ENCODE measurements at places on chromosomes 12 and 14.

DNA sequence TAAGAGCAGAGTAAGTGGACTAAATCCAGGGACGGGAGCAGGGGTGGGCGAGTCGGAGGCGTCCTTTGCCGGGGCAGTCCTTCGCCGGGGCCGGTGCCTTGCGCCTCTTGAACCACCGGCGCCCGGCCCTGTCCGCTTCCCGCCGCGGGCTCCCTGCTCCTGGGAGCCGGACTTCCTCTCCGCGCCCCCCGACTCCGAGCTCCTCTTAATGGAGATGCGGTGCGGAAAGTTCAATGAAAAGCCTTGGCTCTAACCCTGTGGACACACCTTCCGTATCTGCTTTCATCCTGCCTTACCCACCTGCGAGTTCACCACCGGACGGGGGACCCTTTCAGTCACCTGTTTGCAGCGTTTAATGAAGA, 412 bp downstream of the FGFR1OP2 start:
- peak overlapping the region; percentile 99 for H3K27ac ChIP-seq
- peaks cover 34% of the 10 kb centered on the region for H3K4me1 ChIP-seq
- no peak for DNase-seq
- H3K4me3 ChIP-seq = peak overlapping the region; percentile 85

GRCh38 chr12:117025481-117026151, 73.6 kb downstream of the TESC start:
- peaks cover 13% of the 10 kb centered on the region for H3K4me1 ChIP-seq
- H3K36me3 ChIP-seq = no peaks in the 10 kb centered on the region
- peak; percentile 83 for DNase-seq
- no peaks in the 10 kb centered on the region for H3K27me3 ChIP-seq

DNA sequence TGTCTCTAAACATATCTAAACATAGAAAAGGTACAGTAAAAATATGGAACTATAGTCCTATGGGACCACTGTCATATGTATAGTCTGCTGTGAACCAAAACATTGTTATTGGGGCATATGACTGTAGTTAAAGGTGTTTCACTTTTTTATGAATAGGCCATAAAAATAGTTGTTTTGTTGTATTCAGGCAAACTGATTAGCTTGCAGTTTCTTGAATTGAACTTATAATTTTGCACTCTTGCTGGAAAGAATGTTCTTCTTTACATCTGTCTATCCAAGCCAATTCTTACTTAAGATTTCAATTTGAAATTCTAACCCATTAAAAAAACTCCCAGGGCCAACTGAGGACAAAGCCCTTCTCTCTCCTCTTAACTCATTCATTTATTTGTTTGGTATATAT, 234.1 kb downstream of the NOVA1 start:
- no peak for DNase-seq
- H3K27me3 ChIP-seq = no peaks in the 10 kb centered on the region
- H3K4me3 ChIP-seq = no peak overlapping the region
- H3K27ac ChIP-seq = no peak overlapping the region
- H3K36me3 ChIP-seq = no peaks in the 10 kb centered on the region
- no peaks in the 10 kb centered on the region for H3K4me1 ChIP-seq

DNA sequence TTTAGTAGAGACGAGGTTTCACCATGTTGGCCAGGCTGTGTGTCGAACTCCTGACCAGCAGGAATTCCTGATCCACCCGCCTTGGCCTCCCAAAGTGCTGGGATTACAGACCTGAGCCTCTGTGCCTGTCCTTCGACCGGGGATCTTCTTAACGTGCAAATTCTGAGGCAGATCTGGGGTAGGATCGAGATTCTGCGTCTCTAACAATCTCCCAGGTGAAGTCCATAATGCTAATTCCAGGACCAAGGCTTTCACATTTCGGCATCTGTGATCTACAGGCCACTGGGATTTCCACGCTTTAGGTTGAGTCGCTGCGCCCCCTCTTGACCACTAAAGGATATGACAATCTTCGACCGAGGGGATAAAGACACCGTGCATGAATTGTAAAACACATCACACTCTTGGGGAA, 24.8 kb downstream of the FOS start:
- H3K36me3 ChIP-seq = no peaks in the 10 kb centered on the region
- no peak overlapping the region for H3K4me3 ChIP-seq
- DNase-seq = peak; percentile 81
- peaks cover 22% of the 10 kb centered on the region for H3K4me1 ChIP-seq
- no peak overlapping the region for H3K27ac ChIP-seq

GRCh38 chr14:35534873-35535482, 1.0 kb downstream of the INSM2 start:
- H3K36me3 ChIP-seq = no peaks in the 10 kb centered on the region
- H3K4me3 ChIP-seq = peak overlapping the region; percentile 55
- DNase-seq = peak; percentile 74
- H3K27me3 ChIP-seq = no peaks in the 10 kb centered on the region
- H3K4me1 ChIP-seq = peaks cover 17% of the 10 kb centered on the region
- H3K27ac ChIP-seq = no peak overlapping the region

GRCh38 chr14:24309538-24310264, at the start of gene LTB4R2:
Gene LTB4R2, plus strand, starts transcription at chr14:24310140. Its CDS starts 525 bp downstream, at chr14:24310665.
- no peaks in the 10 kb centered on the region for H3K36me3 ChIP-seq
- peaks cover 15% of the 10 kb centered on the region for H3K4me1 ChIP-seq
- H3K4me3 ChIP-seq = peak within 1 kb of the TSS; percentile 55
- no peak for DNase-seq
- H3K27ac ChIP-seq = peak within 1 kb of the TSS; percentile 57

DNA sequence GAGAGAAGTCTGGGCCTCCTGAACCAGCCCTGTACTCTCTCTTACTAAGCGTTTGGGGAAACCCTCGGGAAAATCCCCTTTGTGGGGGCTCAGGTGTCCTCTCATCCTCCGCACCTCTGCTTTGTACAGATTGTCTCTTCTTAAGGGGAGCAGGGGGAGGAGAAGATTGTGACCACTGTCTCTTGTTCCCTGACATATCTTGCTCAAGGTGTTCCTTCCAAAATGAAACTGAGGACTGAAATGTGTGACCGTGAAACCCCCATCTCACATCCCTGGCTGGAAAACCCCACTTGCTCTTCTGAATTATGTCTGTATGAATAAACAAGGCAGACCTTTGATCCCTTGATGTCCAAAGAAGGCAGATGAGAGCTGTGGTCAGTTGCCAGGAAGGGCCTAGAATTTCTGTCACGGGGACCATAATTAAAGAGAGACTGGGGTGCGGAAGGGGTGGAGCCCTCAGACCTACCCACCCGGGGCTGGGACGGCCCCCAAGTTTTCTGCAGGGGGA, 369.8 kb downstream of the AACS start:
- H3K27me3 ChIP-seq = no peaks in the 10 kb centered on the region
- no peak overlapping the region for H3K4me3 ChIP-seq
- H3K27ac ChIP-seq = no peak overlapping the region
- peaks cover 3% of the 10 kb centered on the region for H3K4me1 ChIP-seq

GRCh38 chr14:49946320-49947141, 53.6 kb downstream of the ARF6 start:
- H3K27ac ChIP-seq = no peak overlapping the region
- H3K4me1 ChIP-seq = no peaks in the 10 kb centered on the region
- H3K27me3 ChIP-seq = no peaks in the 10 kb centered on the region
- no peaks in the 10 kb centered on the region for H3K36me3 ChIP-seq
- no peak overlapping the region for H3K4me3 ChIP-seq

- H3K36me3 ChIP-seq = no peaks in the 10 kb centered on the region
- DNase-seq = no peak
- no peaks in the 10 kb centered on the region for H3K27me3 ChIP-seq
- peaks cover 39% of the 10 kb centered on the region for H3K4me1 ChIP-seq
- peak overlapping the region; percentile 34 for H3K27ac ChIP-seq
Observed at GRCh38 chr12:6346942-6347341, 5.1 kb upstream of the TNFRSF1A start.

GRCh38 chr14:24948261-24948847, 101.6 kb downstream of the STXBP6 start:
- DNase-seq = no peak
- H3K36me3 ChIP-seq = no peaks in the 10 kb centered on the region
- no peaks in the 10 kb centered on the region for H3K27me3 ChIP-seq
- H3K4me3 ChIP-seq = no peak overlapping the region

GRCh38 chr14:100670753-100671049, 56.0 kb upstream of the DLK1 start:
- H3K4me1 ChIP-seq = peaks cover 34% of the 10 kb centered on the region
- no peak overlapping the region for H3K4me3 ChIP-seq
- H3K27me3 ChIP-seq = no peaks in the 10 kb centered on the region
- H3K36me3 ChIP-seq = no peaks in the 10 kb centered on the region

DNA sequence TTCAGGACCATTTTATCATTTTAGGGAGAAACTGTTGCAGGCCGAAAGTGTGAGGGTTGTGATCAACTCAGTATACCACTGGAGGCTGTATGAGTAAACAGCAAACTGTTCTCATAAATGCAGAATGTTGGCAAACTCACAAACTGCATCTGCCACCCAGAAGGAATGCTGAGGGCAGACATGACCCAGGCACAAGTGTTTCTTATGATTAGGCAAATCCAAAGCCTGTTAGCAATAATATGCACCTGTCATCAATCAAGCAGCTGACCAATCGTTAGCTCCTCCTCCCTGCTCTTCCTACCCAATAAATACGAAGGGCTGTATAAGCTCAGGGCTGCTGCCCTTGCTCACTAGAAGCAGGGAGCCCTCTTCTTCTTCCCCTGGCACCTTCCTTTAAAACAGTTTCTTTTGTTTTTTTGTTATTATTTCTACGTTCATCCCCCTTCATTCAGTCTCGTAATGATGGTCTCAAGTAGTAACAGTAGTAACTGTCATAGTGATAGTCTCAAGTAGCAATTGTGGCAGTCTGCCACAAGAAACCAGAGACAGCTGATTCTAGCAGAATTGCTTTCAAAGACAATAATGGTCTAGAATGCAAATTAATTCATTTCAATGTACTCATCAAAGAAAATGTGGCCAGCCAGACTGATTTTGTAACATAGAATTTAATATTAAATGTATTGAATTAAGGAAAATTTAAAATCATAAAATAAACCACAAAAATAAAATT, 15.2 kb upstream of the CCDC175 start:
- no peaks in the 10 kb centered on the region for H3K27me3 ChIP-seq
- H3K4me1 ChIP-seq = no peaks in the 10 kb centered on the region
- no peak for DNase-seq
- H3K36me3 ChIP-seq = no peaks in the 10 kb centered on the region
- no peak overlapping the region for H3K27ac ChIP-seq

- H3K27ac ChIP-seq = peak overlapping the region; percentile 46
- no peak overlapping the region for H3K4me3 ChIP-seq
- H3K36me3 ChIP-seq = no peaks in the 10 kb centered on the region
- no peak for DNase-seq
- H3K27me3 ChIP-seq = no peaks in the 10 kb centered on the region
Observed at GRCh38 chr14:24130717-24131548, 474 bp downstream of the FITM1 start.

DNA sequence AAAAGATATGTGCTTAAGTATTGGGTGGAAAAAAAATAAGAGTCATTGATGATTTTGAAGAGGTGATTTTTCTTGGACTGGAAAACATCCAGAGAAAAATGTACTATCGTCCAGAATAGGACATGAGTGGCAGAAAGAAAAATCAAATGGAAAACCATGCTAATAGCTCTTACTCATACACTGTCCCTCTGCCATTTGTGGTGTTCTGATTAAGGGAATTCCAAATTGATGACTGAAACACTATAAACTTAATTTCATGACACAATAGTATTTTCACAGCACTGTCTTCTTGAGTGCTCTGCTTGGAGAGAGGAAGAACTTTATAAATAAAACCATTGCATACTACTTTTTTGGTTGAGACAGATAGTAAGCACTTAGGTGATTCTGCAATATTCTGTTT, 72.4 kb downstream of the USP15 start:
- H3K4me3 ChIP-seq = no peak overlapping the region
- no peak for DNase-seq
- H3K27ac ChIP-seq = no peak overlapping the region

- H3K27me3 ChIP-seq = no peaks in the 10 kb centered on the region
- H3K36me3 ChIP-seq = no peaks in the 10 kb centered on the region
- DNase-seq = no peak
- H3K4me1 ChIP-seq = no peaks in the 10 kb centered on the region
- no peak overlapping the region for H3K27ac ChIP-seq
- H3K4me3 ChIP-seq = no peak overlapping the region
Observed at GRCh38 chr12:61915420-61915819, 344.8 kb upstream of the USP15 start.

DNA sequence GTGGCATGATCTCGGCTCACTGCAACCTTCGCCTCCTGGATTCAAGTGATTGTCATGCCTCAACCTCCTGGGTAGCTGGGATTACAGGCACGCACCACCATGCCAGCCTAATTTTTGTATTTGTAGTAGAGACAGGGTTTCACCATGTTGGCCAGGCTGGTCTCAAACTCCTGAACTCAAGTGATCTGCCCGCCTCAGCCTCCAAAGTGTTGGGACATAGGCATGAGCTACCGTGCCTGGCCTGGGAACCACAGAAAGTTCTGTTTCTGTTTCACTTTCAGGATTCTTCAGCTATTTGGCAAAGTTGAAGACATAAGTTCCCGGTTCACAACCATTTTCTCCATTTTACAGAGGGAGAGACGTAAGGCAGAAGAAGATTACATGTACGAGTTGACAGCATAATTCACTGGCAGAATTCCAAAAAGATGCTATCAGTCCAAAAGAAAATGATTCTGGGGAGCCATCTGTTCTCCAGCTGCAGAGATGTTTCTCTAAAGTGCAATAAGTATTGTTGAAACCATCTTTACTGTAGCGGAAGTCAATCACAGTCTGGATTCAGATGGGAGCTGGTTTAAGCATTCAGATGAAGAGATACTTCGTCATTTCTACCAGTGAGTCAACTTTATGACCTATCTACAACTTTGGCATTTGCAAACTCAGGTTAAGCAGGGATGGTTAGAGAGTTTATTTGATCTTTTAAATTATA, 8.1 kb upstream of the RNF34 start:
- H3K4me1 ChIP-seq = no peaks in the 10 kb centered on the region
- no peaks in the 10 kb centered on the region for H3K27me3 ChIP-seq
- no peak overlapping the region for H3K4me3 ChIP-seq
- H3K36me3 ChIP-seq = no peaks in the 10 kb centered on the region
- no peak for DNase-seq

- no peaks in the 10 kb centered on the region for H3K27me3 ChIP-seq
- no peaks in the 10 kb centered on the region for H3K36me3 ChIP-seq
- H3K4me3 ChIP-seq = no peak overlapping the region
- H3K27ac ChIP-seq = no peak overlapping the region
- H3K4me1 ChIP-seq = no peaks in the 10 kb centered on the region
- no peak for DNase-seq
Observed at GRCh38 chr14:21238823-21239518, 30.3 kb downstream of the HNRNPC start.

All from testis (tissue), 5 donors.